ENCODE measurements at places on chromosomes 12 and 14. TPM values are rescaled to one million over a fixed set of nuclear protein-coding genes. Genes with fewer than 3 reads are reported as not detected.

DNA sequence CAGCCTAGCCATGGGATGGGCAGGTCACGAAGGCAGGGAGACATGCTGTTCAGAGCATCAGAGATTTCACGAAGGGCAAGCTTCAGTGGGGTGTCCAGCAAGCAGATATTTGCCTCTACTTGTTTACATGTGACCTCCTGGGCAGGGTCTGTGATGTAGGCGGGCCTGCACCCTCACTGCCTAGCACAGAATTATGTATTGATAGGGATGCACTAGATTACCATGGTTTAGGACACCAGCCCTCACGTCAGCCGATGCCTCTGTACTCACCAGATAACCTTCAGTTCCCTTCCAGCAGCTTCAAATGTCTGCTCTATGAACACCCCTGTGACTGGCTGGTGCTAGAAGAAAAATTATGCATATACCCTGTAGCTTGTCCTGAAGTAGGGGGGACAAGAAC, 5.1 kb upstream of the EIF5 start:
- DNase-seq = no peak

DNA sequence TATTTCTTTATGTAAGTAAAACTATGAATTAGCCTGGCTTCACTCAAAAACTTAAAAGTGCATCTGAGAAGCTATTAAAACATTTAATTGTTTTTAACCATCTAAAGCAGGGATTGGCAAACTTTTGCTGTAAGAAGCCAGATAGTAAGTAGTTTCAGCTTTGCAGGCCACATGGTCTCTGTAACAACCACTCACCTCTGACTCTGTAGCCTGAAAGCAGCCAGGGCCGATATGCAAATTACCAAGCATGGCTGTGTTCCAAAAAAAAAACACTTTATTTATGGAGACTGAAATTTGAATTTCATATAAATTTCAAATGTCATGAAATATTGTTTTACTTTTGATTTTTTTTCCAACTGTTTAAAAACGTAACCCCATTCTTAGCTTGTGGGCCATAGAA, 95.3 kb downstream of the CIT start:
- DNase-seq = no peak

DNA sequence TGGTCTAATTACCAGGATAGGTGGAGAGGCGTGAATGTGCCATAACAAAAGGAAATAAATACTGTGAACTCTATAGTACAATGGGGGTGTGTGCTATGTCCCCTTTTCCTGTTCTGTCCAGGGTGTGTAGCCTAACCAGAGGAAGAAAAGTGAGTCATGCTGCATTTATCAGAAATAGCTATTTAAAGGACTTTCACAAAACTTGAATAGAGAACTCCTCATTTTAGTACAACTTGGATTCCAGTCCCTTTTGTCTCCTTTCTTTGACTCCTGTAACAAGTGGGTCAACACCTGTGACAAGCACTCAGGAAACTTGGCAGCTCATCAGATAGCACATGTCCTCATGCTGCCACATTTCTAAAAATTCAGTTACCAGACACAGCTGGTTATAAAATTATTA, 123.4 kb downstream of the CCDC91 start:
- no peak for DNase-seq

ST8SIA1 gene
- total RNA-seq = 13.6 TPM

ADCY6 gene
- 35.5 TPM for total RNA-seq
